ENCODE measurements at places on chromosomes 3 and 15.

GRCh38 chr3:54222316-54222715 lies 100.0 kb downstream of the CACNA2D3 start:
- no peak for DNase-seq

GRCh38 chr3:64095802-64096201 lies 72.5 kb upstream of the PSMD6 start:
- no peak for DNase-seq

- no peak for DNase-seq
Measured at GRCh38 chr3:106208967-106209366, 340.2 kb upstream of the CBLB start.

DNA sequence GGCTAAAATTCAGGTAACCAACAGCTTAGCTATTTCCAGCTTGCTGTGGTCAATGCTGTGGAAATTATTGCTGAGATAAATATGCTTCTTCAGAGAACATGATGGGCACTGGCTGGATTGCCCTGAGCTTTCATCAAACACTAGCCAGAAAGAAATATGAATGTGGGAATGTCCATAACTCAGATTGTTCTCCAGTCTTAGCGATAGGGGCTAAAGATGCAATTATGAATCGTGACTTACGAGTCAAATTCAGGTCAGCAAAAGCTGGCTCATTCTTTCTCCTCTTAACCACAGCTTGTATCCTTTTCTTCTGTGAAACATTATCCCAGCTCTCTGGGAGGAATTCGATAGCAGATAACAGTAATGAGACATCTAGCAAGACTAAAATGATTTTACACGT lies 307.6 kb downstream of the RYR3 start:
- DNase-seq, result no peak

Measured in stimulated activated CD4-positive, alpha-beta T cell treated with anti-CD3 and anti-CD28 coated beads, TNF-alpha, amount 100 ng/mL, for 4 hours (primary cell).